Fibroblast of skin of right biceps (primary cell): ENCODE measurements at places on chromosomes 1 and 21.

GRCh38 chr21:30921129-30921528, 39.7 kb upstream of the KRTAP11-1 start:
- DNase-seq: no peak

- DNase-seq: no peak
Measured at GRCh38 chr1:52041551-52042185, 8.1 kb upstream of the KTI12 start.

GRCh38 chr21:34198231-34199120, 125.1 kb downstream of the MRPS6 start:
- DNase-seq: no peak

GRCh38 chr1:53642215-53642555, 96.8 kb downstream of the GLIS1 start:
- no peak for DNase-seq

DNA sequence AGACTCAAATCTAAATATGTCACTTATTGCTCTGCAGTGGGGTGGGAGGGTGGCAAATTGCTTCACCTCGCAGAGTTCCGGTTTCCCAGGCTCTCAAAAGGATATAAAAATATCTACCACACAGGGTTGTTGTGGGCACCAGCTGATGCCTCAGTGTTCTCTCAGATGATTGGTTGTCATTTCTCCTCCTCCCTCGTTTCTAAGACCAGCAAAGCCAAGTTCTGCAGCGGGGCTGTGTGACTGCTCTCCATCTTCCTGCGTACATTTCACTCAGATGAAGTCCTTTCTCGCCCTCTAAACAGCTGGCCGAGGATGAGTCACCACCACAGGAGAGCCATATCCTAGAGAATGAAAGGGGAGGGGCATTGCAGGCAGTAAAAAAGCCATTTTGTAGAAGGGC, 35.0 kb upstream of the VWA5B1 start:
- DNase-seq: peak; percentile 50

GRCh38 chr1:99305626-99306025, 41.3 kb downstream of the PLPPR4 start:
- peak; percentile 47 for DNase-seq

GRCh38 chr1:183546427-183546826, 43.8 kb downstream of the NCF2 start:
- no peak for DNase-seq

- DNase-seq: peak; percentile 17
Measured at GRCh38 chr1:219123036-219123435, 50.6 kb upstream of the LYPLAL1 start.

DNA sequence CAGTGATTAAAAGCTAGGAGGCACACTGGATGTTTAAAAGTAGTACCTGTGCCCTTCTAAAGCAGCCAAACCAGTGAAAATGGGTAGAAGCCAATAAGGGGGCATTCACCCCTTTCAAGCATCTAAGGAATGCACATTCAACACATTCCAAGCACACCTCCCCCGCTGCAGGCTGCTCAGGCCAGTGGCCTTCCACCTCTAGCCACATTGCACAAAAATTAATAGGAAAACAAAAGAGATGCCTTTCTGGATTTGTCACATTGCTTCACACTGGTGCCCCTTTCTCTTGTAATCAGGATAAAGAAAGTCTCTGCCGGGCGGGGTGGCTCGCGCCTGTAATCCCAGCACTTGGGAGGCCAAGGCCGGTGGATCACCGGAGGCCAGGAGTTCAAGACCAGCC, 834.0 kb downstream of the USP25 start:
- DNase-seq: peak; percentile 60

- DNase-seq: peak; percentile 9
Measured at GRCh38 chr1:57017717-57018116, 51.9 kb upstream of the C8B start.

GRCh38 chr1:228273720-228274451, 66.0 kb downstream of the OBSCN start:
- DNase-seq: no peak

DNA sequence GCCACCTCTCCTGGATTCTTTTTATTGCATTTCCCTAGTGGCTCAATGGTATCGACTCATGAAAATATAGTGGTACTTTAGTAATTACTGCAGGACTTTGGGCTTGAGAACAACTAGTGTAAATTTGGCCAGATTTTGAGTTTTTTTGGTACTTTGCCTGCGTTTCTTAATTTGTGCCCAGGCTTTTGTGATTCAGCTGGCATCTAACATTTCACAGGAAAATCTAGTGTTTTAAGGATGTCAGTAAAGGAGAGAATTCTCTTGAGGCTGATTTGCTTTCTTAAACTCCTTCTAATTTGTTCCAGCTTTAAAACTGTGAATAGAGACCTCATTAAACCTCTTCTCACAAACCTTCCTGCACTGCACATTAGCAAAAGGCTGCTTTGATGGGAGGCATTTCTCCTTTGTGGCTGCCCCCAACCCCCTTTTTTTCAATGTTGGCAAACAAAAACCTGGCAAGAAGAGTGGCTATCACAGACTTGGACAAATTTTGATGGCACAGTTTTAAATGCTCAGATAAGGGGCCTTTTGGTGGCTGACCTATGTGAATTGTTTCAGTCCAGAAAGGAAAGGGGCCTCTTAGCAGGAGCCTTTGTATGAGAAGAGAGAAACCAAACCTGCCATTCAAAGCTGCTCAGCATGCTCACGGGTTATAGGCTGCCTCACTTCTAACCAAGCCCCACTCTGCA, 113.4 kb upstream of the RAVER2 start:
- no peak for DNase-seq

- peak; percentile 14 for DNase-seq
Measured at GRCh38 chr1:185767508-185768120, 33.4 kb downstream of the HMCN1 start.

DNA sequence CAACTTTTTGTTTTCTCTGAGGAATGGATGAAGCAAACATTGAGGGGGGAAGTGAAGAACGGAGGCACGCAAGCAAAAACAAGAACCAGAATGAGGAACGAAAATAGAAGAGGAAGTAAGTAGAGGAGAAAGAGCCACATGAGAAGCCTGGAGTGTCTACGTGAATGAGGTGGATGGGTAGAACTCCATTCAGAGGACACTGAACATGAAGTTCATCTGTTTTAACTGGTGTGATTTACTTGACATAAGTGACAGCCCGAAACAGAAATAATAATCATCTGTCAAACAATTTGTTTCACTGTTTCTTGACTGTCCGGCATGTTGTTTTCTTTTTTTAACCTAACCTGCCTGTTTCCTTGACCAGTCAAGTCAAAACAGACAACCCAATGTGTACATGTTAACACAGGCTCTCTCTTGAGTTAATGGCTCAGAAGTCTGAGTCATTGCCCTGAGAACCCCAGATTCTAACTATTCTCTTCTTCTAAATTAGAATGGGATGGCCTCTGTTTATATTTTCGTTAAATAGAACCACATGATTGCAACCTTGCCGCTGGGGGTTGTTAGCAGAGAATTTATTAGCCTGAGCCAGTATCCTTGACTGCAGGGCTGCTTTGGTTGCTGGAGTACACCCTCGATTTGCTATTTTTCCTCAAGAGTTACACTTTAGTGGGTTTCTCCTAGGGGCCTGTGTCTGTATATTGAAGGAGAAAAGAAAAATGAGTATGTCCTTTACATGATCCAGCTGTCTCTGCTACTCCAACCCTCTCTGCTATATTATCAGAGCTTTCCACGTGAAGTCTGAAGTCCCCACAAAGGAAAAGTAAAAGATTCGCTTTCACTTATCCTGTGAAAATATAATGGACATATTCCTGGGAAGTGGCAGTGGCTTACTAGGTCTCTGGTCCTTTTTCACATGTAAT, 151.7 kb downstream of the ZC3H11B start:
- peak; percentile 66 for DNase-seq

DNA sequence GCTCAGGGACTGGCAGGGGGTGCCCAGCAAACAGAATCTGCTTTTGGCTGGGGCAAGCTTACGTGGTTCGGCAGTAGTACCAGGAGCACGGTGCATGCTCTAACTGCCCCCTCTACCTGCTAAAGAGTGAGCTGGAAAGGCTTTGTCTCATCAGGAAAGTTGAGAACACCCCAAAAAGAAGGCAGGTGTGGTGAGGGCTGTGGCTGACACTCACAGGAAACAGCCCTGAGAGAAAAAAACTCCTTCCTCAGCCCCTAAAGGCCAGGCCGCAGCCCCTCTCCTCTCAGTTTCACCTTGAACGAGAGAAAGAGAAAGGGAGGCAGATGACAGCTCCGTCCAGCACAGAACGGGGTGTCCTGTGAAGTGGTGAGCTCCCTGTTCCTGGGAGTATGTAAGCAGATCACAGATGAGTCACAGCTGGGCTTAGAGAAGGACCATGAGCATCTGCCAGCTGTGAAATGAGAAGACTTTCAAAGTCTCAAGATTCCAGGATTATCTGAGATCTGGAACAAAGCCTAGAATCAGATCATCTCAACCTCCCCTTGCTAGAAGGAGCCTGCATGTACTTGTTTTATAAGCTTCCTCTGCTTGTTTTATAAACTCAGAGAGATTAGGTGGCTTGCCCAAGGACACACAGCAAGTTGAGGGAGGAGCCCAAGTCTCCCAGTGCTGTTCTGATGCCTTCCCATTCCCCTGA, 13.4 kb downstream of the LAPTM5 start:
- peak; percentile 23 for DNase-seq

GRCh38 chr1:97366984-97367383, 553.9 kb downstream of the DPYD start:
- peak; percentile 35 for DNase-seq

DNA sequence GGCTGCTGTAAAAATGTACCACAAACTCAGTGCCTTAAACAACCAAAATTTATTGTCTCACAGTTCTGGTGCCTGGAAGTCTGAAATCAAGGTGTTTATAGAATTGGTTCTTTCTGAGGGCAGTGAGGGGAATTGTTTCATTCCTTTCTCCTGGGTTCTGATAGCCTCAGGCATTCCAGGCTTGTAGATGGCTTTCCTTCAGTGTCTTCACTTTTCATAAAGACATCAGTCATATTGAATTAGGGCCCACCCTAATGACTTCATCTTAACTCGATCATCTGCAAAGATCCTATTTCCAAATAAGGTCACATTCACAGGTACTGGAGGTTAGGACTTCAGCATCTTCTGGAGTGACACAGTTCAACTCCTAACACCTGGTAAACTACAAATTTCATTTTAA, 15.0 kb downstream of the CDKN2C start:
- no peak for DNase-seq
